ENCODE measurements at places on chromosomes 2 and 18.

- no peak for DNase-seq
These were observed 12.4 kb downstream of the NMI start for GRCh38 chr2:151277067-151277466.

DNA sequence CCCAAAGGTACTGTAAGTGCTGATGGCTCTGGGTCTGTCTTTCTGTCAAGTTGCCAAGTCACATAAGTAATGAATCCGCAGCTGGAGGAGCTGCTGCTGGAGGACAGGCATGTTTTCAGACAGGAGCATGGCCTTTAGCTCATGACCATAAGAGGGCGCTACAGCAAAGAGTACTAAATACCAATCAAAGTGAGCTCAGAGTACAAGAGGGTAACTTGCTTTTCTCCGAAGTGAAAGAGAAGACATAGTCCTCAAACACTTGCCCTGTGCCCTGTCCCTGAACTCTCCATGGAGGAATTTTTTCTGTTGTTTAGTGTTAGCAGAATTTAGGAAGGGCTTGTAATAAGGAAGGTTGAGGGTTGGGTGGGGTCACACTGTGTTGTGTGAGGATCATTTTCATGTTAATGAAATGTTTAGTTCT is 58.0 kb upstream of the EML6 start:
- no peak for DNase-seq

- no peak for DNase-seq
These were observed 1517.5 kb upstream of the PIK3C3 start for GRCh38 chr18:40437517-40437916.

GRCh38 chr18:61448316-61448715 is 115.1 kb downstream of the CDH20 start:
- no peak for DNase-seq

DNA sequence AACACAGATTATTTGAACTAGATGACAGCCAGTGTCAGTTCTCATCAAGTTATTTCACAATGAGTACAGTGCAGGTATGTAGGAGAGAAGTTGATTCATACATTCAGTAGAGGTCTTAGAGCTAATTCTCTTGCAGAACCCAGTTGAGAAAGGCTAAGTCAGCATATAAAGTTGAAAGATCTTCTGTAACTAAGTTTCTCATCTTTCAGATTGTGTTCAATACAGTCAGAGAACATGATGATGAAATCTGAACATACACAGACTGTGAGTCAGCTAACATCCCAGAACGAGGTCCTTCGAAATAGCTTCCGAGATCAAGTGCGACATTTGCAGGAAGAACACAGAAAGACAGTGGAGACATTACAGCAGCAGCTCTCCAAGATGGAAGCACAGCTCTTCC is 41.9 kb upstream of the LIMS1 start:
- DNase-seq, result no peak

- DNase-seq, result no peak
These were observed 78.1 kb upstream of the PELI1 start for GRCh38 chr2:64222351-64222750.

DNA sequence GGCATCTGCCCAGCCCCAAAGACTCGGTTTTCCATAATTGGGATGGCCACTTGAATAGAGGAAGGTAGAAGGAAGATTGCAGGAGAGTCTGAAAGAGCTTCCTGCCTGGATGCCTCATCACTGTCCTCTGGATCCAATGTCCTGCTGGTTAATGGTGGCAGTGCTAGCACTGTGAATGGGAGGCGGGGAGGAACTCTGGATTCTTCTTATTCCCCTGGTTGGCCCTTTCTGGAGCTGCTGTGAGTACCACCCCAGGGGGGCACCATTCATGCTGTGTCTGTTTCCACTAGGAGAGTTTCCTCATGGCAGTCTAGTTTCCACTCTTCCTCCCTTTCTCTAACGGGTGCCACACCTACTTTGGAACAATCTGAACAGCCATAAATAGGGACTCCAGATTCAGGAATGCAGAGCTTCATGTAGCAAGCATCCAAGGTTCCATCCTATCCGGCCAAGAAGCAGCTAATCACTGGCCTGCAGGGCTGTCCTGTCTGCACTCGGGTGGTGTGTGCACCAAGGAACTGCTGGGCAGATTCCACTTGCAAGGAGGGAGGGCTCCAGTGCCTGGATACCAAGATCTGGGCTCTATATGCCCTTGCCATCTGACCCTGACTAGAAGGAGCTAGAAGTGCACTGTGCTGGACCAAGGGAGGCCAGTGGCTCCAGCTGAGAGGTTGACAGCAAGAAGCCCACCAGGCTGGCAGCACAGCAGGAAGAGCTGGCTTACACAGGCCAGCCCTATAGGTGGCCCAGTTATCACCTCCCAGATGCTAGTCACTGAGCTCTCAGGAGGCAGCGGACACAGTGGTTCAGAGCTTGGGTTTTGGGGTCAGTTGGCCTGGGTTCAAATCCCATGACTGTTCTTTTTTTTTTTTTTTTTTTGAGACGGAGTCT is 4.6 kb upstream of the ATOH8 start:
- DNase-seq, result no peak

- no peak for DNase-seq
These were observed 325.5 kb upstream of the MEIS1 start for GRCh38 chr2:66109419-66109818.

- DNase-seq, result no peak
These were observed 979 bp downstream of the LONRF2 start for GRCh38 chr2:100321179-100321865.

DNA sequence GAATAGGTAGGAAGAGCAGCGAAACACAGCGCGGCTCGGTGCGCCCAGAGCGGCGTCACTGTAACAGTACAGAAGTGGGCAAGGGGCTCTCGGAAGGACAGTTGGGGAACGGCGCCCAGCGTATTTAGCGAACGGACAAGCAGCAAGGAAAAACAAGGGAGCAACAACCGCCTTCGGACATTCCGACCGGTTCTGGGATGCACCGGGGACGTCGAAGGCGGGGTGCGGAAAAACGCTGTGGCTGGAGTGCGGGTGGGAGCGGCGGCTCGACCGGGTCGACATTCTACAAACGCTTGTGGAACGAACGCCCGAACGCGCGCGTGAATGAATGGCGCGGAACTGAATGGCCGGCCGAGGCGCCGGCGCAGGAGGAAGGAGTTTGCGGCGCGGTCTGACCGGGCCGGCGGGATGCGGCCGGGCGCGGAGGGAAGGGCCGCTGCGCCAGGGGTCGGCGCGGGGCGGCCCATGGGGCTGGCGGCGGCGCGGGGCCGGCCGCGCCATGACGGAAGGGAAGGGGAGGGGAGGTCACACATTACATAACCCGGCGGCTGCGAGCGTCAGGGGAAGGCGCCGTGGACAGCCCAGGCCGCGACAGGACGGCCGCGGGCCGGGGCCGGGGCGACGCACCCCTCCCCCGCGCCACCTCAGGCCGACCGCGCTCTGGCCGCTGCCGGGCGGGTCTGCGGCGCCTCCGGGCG is 605 bp downstream of the REV1 start:
- no peak for DNase-seq

GRCh38 chr2:73952499-73953446 is 26.1 kb downstream of the DGUOK start:
- no peak for DNase-seq

GRCh38 chr2:134590679-134591078 is 128.1 kb downstream of the TMEM163 start:
- no peak for DNase-seq

DNA sequence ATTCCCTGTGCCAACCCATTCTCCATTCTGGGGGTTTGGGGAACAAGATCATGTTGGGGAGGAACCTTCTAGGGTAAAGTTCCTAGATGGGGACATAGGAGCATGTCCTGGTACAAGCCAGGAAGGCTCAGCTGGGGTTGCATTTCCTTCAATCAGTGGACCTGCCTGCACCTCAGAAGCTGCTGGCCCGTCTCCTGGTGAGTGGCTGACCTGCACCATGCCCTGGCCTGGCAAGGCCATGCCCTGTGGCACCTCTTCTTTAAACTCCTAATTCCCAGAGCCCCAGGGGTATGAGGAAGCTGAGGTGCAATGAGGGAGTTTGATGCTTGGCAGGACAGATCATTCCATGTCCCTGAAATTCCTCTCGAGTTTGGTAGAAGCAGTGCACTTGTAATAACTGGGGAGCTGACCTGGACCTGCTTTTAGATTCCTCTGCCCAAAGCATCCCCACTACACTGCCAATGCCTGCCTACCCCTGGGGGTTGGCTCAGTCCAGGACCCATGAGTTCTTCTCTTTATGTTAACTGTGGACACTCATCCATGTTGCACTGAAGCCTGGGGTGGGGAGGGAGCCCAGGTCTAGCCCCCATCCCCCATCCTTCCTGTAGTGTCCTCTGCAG is 25.3 kb downstream of the MROH2A start:
- no peak for DNase-seq

DNA sequence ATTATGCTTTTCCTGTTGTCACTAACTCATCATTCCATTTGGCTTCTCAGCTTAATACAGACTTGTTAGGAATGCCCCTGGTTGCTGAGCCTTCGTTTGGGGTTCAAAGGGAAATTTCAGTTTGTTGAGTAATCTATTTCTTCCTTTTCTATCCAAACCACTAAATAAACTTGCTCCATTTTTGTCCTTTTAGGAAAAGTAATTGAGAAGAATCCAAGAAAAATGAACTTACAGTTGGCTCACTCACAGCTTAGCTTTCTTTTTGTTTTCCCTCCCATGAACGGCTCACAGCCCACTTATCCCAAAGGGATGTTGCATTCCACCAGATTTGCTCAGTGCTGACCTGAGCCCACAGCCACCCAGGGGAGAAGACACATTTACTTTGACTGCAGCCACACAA is 73.9 kb downstream of the SOX11 start:
- no peak for DNase-seq

DNA sequence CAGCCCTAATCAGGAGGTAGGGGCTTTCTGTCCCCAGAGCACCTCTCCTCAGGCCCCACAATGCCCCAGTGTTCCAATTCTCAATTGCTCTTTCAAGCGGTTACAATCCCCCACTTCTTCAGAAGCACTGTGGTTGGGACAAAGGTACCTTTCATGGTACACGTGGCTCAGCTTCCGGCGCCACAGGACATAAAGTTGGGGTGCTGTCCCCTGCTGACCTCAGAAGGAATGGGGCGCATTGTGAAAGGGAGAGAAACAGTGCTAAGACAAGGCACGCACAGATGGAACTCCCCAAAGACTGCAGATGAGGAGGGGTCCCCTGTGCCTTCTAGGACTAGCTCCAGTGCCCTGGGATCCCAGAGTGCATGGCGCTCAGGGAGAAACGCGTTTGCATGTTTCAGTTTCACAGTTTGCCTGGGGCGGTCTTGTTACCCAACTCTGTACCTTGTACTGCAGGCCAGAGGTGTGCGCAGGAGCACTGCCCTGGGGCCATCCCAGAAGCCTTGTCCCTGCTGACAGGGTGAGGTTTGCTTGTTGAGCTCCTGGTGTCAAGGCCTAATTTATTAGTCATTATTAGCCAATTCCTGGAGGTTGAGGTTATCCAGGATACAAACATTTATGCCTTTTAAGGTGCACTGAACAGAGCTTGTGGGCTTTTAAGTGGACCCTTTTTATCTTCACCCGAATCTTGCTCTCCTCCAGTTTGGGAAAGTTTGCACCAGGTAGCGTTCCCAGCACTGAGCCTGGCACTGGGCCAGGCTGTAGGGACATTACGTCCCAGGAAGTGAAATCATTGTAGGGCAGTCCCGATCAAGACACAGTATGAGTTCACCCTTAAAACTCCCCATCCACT is 7.6 kb downstream of the CNDP1 start:
- no peak for DNase-seq

GRCh38 chr2:14501061-14501460 is 131.5 kb upstream of the LRATD1 start:
- DNase-seq, result no peak
